ENCODE measurements at places on chromosomes 7 and 10.
A peak's percentile ranks its signal among the peaks of the same experiment; 100 is the strongest.

- no peak for DNase-seq
Measured at GRCh38 chr10:61834519-61834918, 67.0 kb upstream of the ARID5B start.

GRCh38 chr10:7233259-7233991, 177.4 kb downstream of the SFMBT2 start:
- no peak for DNase-seq

DNA sequence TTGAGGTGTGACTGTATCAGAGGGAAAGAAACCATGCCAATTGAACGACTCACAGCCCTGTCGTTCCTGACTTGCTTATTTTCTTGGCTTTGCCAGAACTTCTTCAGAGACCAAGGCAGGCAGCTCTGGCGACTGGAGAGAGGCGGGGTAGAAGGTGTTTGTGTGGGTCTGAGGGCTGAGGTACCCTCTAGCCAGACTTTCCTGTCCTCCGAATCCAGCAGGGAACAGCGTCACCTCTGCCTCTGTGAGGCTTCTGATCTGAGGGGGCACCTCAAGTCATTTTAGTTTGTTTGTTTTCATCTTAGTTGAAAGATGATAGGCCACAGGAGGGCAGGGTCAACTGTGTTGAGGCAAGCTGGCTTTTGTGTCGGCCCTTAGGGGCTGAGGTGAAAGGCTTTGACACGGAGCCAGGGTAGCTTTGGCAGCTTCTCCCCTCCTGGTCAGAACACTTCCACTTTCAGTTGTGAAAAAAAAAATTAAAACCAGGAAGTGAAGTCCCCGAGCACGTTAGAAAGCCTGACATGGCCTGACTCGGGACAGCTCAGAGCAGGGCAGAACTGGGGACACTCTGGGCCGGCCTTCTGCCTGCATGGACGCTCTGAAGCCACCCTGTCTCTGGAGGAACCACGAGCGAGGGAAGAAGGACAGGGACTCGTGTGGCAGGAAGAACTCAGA, 1.9 kb downstream of the ACSL5 start:
- DNase-seq = no peak

GRCh38 chr10:3071405-3072198, 4.3 kb downstream of the PFKP start:
- DNase-seq = no peak

GRCh38 chr10:48497780-48498770, 106.8 kb downstream of the ARHGAP22 start:
- no peak for DNase-seq

GRCh38 chr7:111229916-111230315, 139.0 kb downstream of the LRRN3 start:
- no peak for DNase-seq

DNA sequence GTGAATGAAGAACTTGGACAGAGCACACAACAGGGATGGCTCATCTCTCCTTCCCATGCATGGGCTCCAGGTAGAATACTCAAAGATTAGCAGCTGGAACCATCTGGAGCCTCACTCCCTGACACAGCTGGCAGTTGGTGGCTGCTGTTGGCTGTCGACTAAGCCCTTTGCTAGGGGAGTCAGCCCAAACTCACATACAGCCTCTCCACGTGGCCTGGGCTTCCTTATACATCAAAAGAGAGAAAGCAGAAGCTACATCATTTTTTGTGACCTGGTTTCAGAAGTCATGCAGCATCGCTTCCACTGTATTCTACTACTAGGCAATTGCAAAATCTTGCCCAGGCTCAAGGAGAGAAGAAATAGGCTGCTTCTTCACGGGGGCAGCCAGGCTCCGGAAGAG, 24.4 kb downstream of the ASNS start:
- no peak for DNase-seq

- no peak for DNase-seq
Measured at GRCh38 chr10:123761666-123762230, 95.6 kb downstream of the GPR26 start.

GRCh38 chr7:91892821-91893340, 12.4 kb upstream of the MTERF1 start:
- DNase-seq = peak; percentile 35

- no peak for DNase-seq
Measured at GRCh38 chr7:72092769-72093168, 319.4 kb downstream of the CALN1 start.

- no peak for DNase-seq
Measured at GRCh38 chr7:142104550-142105527, 6.7 kb upstream of the MGAM2 start.

DNA sequence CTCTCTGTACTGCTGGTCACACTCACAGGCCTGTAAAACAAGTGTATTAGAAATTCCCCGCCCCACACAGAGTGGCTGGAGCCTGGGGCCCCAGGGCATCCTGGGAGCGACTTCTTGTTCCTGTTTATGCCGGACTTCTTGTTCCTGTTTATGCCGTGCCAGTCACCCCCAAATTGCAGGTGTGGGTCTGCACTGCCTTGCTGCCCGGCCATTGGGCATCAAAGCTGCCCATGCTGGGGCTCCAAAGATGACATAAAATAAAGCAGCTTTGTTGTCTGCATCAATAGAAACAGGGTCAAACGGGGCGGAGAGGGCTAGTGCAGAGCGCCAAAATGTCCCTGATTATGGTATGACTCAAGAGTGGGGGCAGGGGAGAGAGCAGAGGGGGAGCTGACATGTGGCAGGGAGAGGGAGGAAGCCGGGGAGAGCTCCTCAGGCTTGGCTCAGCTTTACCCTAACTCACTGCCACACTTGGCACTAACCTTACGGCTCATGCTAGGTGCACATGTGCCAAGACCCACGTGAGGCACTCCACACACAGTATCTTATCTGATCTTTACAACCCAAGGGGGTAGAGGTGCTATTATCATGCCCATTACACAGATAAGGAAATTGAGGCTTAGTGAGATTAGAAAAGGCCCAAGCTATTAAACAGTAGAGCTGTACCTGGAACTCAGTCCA, 98.4 kb downstream of the PIP4K2A start:
- DNase-seq = no peak

GRCh38 chr10:96835899-96836298, 3.8 kb downstream of the LCOR start:
- DNase-seq = no peak

- no peak for DNase-seq
Measured at GRCh38 chr7:155277385-155277994, 20.2 kb upstream of the INSIG1 start.

- DNase-seq = no peak
Measured at GRCh38 chr10:43415544-43415943, 6.6 kb upstream of the HNRNPF start.

DNA sequence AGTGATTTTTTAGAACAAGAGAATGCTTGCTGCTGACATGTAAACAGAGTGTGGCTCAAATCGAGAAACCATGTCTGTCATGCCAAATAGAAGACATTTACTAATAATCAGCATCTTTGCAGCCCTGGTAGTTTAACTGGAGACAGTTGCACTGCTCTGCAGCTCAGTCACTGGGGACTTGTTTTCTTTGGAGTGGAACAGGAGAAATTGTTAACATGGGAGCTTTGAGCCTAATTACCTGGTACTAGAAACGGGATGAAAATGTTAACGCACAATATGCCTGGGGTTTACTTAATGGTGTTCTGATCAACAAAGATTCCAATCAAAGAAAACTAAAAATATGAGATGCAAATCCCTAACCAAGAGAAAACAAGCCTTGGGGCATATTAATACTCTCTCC, 153.5 kb downstream of the NRP1 start:
- no peak for DNase-seq

GRCh38 chr10:13448216-13448615, 80.6 kb downstream of the BEND7 start:
- DNase-seq = no peak

- DNase-seq = no peak
Measured at GRCh38 chr7:159092701-159093121, 52.0 kb downstream of the VIPR2 start.

DNA sequence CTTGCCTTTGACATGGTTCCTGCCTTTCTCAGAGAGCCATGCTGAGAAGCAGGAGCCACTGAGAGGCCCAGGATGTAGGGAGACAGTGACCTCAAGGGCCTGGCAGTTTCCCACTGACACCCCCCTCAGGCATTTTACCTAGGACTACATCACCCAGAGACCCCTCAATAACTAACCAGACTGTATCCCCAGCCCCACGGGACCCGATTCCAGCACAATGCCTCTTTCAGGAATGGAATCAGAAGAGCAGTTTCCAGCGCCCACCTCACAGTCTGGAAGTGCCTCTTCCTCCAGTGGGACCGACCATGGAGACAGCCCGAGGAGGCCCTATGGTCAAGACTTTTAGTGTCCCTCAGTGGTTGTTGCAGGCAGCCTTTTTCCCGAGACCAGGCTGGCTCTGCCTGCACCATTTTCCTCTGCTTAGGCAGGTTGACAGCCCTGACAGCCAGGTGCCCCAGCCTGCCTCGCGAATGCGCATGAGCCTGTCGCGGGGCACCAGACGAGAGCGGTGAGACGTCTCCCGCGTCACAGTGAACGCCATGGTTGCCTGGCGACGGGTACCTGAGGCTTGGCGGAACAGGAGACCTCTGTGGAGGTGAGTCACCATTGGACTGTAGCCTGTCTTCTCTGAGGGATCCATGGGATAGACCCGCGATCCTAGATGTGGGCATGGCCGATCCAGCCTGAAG, 28.4 kb upstream of the ZNF273 start:
- no peak for DNase-seq

DNA sequence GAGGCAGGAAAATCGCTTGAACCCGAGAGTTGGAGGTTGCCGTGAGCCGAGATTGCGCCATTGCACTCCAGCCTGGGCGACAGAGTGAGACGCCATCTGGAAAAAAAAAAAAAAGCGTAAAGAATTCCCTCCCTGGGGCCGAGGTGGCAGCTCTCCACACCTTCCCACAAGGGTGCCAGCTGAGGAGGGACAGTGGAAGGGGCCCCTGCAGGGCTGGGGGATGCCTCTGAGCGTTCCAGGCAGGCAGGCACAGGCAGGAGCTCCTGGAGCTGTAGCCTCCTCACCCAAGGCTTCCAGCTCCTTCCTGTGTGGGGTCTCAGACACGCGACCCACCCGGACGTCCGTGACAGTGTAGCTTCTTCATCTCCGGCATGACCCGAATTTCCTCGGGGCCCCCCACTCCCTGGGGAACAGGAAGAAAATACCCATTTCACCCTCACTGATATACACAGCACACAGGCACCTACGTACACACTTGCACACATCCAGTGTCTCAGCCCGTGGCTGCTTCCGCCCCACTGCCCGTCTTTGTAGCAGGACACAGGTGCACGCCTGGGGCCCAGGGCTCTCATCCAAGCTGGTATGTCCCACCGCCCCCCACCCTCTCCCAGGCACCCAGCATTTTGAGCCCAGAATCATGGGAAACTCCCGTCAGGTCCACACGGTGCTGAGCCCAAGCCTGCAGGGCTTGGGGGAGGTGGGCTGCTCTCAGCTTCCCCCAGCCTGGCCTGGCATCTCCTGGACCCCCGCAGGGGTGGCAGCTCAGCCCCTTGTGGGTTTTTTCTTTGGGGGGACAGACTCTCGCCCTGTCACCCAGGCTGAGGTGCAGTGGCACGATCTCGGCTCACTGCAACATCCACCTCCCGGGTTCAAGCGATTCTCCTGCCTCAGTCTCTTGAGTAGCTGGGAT, 25.7 kb downstream of the GRIFIN start:
- DNase-seq = no peak

GRCh38 chr7:158052381-158053060, 535.1 kb downstream of the PTPRN2 start:
- DNase-seq = no peak

DNA sequence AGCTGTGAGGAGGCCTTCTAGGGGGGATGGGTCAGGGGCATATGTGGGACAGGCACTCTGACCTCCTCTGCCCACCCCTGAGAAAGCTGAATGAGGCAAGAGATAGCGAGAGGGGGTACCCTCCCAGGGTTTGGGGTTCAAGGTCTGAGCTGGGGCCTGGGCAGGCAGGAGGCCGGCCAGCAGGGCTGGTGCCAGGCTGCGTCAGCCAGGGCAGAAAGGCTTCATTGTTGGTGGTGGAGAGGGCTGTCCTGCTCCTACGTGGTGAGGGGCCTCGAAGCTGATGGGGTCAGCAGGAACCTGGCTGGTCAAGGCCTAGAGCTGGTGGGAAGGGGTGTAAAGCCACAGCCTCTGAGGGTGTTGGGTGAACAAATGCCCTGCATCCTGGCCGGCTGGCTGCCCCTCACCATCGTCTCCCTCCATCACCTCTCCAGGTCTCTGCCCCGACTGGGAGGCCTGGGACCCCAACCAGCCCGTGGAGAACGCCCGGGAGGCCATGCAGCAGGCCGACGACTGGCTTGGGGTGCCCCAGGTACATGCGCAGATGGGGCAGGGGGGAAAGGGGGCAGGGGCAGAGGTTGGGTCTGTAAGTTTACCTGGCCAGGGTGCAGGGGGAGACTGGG, 6.6 kb downstream of the FLNC start:
- DNase-seq = no peak

DNA sequence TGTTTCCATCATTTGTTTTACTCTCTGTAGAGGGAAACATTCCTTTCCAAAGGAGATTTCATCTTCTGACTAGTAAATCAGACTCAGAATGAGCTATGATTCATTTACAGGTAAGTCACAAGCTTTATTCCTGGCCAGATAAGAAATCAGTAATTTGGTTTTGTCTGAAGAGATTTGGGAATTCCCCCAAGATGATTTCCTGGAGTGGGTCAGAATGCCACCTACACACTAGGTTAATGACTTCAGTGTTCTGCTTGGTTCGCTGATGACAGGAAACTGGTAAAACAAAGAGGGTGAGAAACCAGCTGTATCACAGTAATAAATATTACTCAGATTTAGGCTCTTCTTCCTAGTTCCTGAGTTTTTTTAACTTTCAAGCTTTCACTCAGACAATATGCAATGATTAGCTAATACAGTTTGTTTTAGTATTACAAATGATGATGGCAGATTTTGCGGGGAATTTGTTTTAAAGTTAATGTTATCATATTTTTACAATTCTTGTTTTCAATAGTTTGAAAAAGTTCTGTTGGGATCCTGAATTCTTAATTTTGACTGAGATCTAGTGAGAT, 8.3 kb upstream of the ASZ1 start:
- DNase-seq = no peak

Measured in NCI-H1417 treated with DMSO at 0.1 percent for 48 hours (cell line).